ENCODE measurements at places on chromosomes 12 and 14. TPM values are rescaled to one million over a fixed set of nuclear protein-coding genes. Genes with fewer than 3 reads are reported as not detected.

DNA sequence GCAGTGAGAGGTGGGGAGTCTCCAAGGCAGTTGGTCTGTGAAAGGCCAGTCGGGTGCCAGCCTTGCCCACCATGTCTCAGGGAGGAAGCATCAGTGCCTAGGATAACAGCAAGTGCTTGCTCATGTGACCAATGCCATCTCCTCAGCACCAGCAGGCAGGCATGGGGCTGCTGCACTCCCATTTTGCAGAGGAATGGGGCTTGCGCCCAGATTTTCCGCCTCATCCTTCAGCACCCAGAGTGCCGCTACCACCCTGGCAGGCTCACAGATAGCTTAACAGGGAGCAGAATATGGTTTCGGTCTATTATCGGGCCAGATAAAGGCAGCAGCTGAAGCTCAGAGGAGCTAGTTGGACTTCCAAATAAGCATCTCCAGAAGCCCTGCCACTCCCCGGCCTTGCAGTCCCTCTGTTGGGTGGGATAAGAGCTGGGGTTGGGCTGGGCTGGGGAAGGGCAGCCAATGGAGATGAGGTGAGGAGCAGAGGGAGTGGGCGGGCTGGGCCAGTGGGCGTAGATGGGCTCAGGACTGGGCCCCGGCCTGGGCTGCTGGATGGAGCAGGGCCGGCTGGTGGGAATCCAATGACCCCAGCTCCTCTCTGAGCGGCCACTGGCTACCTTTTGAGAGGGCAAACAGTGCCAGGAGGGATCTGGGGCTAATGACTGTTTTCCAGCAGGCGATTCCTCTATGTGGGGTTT is 8.4 kb upstream of the KRT80 start:
- no peak for DNase-seq

GRCh38 chr12:109725321-109726105 is 11.9 kb downstream of the FAM222A start:
- no peak for DNase-seq

GRCh38 chr14:56422703-56423213 is 156.8 kb upstream of the TMEM260 start:
- DNase-seq = peak; percentile 19

DNA sequence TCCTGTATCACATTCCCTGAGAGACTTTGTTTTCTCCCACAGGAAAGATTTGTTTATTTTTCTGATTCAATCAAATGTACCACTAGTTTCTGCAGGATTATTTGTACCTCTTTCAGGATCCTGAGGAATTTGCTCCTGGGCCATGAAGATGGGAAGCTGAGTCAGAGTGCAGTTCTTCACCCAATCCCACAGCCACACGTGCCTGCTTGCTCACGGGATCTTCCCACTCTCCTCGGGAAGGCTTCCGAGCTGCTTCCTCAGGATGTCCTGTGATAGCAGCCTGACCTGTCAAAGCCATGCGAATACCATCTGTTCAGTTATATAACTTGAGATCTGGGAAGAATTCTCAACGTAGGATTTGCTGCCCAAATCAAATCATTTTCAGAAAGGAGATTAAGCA is 41.8 kb upstream of the HIF1A start:
- no peak for DNase-seq

DNA sequence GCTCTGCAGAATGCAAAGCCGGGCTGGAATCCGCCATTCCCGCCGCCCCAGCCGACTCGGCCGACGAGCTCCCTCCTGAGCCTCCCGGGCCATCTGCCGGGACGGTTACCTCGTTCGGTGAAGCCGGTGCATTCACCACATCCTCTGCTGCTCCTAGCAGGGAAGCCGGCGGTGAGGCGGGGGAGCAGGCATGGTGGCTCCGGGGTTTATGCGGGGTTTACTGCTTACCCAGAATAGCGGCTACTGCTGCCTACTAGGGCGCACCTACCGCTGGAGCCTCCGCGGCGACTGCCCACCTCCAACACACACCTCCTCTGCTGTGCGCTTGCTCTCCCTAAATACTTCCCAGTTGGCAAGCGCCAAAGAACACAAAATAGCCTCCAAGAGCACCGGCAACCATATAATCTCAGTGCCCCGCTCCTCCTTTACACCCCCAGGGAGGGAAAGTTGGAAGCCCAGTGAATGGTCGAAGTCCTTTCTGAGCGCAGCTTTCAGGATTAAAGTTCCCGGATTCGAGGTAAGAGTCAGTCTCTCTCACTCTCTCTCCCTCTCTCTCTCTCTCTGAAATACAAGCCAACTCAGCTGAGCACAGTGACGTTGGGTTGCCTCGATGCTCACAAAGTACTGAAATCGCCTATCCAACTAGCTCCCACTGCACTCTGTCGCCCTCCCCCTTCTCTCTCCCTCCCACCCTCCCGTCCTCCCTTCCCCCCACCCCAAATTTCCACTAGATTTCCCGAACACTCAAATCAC is at the start of gene TBX5:
Gene TBX5, minus strand, starts transcription at position 626 of the 753 bp plus-strand sequence. CDS start 2,246 bp downstream, outside the sequence.
- DNase-seq = no peak

DNA sequence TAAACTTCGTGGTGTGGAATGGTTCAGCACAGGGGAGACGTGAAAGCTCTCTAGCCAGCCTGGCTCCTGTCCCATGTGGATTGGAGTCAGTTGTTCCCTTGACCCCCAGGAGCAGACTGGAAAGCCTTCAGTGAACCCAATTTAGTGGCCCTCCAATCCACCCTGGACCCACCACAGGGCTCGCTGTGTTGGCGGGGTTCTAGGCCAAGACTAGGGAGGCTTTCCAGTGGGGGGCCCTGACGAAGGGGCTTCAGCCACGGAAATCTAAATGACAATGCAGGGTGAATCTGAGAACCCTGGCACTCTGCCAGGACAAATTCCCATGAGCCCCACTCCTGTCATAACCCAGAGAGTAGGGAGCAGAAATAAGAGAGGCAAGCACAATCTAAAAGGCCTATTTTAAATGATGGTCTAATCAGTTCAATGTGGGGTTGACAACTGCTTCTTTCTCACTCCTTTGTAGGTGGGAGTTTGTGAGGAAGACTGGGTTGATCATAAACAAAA is 110.8 kb downstream of the SLC35F4 start:
- DNase-seq = no peak

DNA sequence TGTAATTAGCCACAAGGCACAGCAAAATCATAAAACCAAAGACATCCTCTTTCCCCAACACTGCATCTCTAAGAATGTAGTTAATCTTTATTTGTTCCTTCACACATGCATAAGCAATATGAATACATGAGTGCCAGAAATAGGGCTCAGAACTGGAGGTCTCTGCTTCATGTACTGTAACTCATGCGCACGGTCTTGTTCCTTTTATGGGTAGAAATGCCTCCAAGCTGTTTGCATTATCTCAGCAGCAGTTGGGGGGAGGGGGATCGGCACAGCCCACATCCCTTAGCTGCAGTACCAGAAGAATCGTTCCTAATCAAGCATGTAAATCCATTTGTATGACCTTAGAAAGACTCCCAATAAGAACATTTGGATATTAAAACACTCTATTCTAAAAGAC is 20.0 kb downstream of the RHOJ start:
- DNase-seq = no peak

- DNase-seq = no peak
These were observed 1.4 kb downstream of the TMTC1 start for GRCh38 chr12:29782285-29782870.

DNA sequence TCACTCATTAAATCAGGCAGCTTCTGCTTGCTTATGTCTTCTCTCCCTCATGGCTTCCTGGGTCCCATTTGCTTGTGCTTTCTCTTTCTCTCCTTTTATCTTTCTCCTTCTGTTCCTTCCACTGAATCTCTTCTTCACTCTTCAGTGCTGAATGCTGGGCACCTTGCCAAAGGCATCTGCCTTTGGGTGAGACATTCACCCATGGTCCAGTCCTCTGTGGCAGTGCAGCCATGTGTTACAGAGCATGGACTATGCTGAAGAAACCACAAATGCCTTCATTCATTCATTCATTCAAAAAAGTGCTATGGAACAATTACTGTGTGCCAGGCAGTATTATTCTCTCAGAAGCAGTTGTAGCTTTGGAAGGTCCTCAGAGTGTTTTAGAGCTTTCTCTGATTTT is 344.4 kb upstream of the STXBP6 start:
- no peak for DNase-seq

- DNase-seq = no peak
These were observed 27.6 kb upstream of the SEL1L start for GRCh38 chr14:81561084-81561775.

DNA sequence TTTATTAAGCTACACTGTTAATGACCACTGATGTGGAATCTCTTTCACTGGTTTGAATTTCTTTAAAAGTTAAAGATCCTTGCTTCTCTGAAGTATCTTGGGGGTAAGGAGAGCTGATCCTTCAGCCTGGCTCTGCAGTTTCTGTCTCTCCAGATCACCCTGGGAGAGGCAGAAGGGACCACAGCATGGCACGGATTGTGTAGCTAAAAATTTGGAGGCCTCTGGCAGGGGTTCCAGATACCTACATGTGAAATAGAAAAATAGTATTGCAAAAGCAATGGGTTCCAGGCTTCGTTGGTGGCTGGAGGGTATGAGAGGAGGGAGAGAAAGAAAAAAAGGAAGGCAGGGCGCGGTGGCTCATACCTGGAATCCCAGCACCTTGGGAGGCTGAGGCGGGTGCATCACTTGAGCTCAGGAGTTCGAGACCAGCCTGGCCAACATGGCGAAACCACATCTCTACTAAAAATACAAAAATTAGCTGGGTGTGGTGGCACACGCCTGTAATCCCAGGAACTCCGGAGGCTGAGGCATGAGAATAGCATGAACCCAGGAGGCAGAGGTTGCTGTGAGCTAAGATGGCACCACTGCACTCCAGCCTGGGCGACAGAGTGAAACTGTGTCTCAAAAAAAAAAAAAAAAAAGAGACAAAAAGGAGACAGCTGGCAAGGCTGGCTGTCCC is 3.4 kb downstream of the CHST11 start:
- DNase-seq = no peak

GRCh38 chr12:121610239-121611149 is 15.8 kb upstream of the ORAI1 start:
- DNase-seq = no peak

GRCh38 chr12:3935078-3935477 is 61.9 kb upstream of the PARP11 start:
- peak; percentile 46 for DNase-seq

- no peak for DNase-seq
These were observed 113.0 kb downstream of the DYRK2 start for GRCh38 chr12:67761566-67761965.

GRCh38 chr12:46177837-46178608 is 90.8 kb downstream of the SLC38A1 start:
- DNase-seq = no peak

- no peak for DNase-seq
These were observed 14.6 kb downstream of the VASH1 start for GRCh38 chr14:76775695-76776427.

DNA sequence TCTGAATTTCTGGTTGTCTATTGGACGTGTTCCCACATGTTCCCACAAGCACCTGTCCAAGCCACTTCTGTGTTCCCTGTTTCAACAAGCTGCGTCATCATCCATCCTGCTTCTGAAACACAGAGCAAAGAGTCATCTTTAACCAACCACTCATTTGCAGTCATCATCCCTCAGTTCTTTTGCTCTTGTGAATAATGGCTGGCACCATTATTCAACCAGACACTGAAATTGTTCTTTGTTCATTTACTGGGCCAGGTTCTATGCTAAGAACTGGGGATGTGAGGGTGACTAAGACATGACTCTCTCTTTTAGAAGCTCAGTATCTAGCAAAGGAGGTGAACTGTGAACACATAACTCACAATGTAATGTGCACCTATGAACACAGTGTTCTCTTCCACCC is 40.7 kb upstream of the ANO4 start:
- no peak for DNase-seq

GRCh38 chr14:91867316-91867988 is at the start of gene TC2N:
TC2N (minus strand) TSS chr14:91867536; CDS start chr14:91813769, 53,767 bp downstream.
- DNase-seq = peak; percentile 78

- peak; percentile 80 for DNase-seq
These were observed 95.5 kb upstream of the ETV6 start for GRCh38 chr12:11553871-11554533.

- no peak for DNase-seq
These were observed 74.2 kb downstream of the TMTC1 start for GRCh38 chr12:29709496-29710040.

- no peak for DNase-seq
These were observed 118.4 kb upstream of the ARID2 start for GRCh38 chr12:45611061-45611460.

GRCh38 chr12:121033625-121034349 is 5.3 kb downstream of the OASL start:
- peak; percentile 63 for DNase-seq

- no peak for DNase-seq
These were observed 236.1 kb upstream of the DDHD1 start for GRCh38 chr14:53389202-53389601.

DNA sequence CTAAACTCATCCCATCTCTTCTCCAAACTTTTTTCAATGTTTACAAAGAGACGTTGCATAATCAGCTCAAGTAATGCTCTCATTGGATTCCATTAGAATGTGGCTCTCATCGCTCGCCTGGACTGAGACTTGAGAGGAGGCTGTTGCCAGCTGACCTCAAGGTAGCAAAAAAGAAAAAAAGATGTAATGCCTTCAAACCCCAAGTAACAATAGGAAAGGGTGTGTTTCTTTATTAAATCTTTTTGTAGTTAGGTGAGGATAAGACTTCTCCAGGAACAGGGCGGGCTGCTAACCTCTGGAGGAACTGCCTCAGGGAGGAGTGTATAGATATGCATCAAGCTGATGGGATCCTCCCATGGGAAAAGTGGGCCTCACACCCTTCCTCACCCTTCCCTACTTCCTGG is 956 bp upstream of the PTHLH start:
- DNase-seq = no peak

GRCh38 chr12:57118711-57119271 is 7.6 kb upstream of the STAT6 start:
- DNase-seq = no peak

ZDHHC17 gene
- total RNA-seq = 27.6 TPM

SMCO2 gene
- 0.46 TPM for total RNA-seq

TRMT5 gene
- total RNA-seq = 8.2 TPM

HOXC6 gene
- not detected for total RNA-seq

PLBD1 gene
- total RNA-seq = not detected

AKAP5 gene
- total RNA-seq = 0.89 TPM

OTOGL gene
- total RNA-seq = not detected

TBX3 gene
- not detected for total RNA-seq

TMEM116 gene
- 16.9 TPM for total RNA-seq

ANKS1B gene
- total RNA-seq = 0.17 TPM

Data from activated CD4-positive, alpha-beta T cell treated with anti-CD3 and anti-CD28 coated beads, Interleukin-2, amount 10 ng/mL, durations not matched to agents 7 days and 5 days (primary cell).